CD4-positive, alpha-beta memory T cell (primary cell): ENCODE measurements at places on chromosomes 2 and 18.
A peak's percentile ranks its signal among the peaks of the same experiment; 100 is the strongest.

- no peak for DNase-seq
Observed at GRCh38 chr2:18971628-18972027, 382.3 kb upstream of the NT5C1B start.

GRCh38 chr2:238906936-238907716 is 59.2 kb downstream of the TWIST2 start:
- DNase-seq: no peak

DNA sequence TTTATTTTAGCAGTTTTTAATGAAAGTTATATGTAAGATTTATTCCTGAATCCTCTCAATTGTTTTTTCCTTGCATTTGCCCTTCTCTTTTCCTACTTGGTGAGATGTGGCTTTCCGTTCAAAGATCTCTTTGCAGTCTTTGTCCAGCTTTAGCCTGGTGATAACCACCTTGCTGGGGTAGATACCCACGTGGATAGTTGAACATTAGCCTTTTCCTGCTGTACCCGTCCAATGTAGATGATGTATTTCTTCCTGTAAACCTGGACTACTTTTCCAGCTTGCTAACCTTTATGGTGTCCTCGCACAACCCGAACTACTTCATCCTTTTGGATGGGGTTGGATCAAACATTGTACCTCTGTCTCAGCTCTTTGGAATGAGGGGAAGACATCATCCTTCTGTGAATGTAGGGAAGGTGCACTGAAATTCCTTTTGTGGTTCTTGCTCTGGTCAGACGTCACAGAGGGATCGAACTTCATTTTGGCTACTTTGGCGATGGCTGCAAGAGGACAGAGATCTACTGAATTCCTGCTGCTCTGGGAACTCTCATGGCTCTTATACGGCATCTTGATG is 293.2 kb upstream of the EPAS1 start:
- DNase-seq: no peak

GRCh38 chr18:6158958-6159357 is 255.8 kb downstream of the L3MBTL4 start:
- no peak for DNase-seq

DNA sequence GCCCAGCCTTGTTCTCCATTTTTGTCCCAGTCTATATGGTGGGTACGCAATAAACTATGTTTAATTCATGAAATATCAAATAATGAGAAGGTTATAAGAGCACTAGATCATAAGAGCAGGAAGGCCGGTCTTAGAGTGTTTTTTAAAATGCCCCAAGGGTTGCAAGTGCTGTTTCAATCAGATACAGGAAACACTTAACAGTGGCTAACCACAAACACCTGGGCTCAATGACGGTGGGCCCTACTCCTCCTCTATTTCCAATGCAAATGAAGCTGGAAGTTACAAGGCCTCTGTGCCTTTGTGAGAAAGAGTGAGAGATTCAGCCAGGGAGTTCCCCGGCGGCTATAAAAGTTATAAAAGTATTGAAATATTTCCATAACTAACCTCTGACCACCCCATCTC is 18.9 kb upstream of the WDR33 start:
- peak; percentile 90 for DNase-seq

- DNase-seq: no peak
Observed at GRCh38 chr18:24817587-24818371, 357.3 kb downstream of the HRH4 start.

- no peak for DNase-seq
Observed at GRCh38 chr18:23877371-23877770, 137.2 kb upstream of the TTC39C start.

GRCh38 chr2:38671303-38671702 is 5.4 kb downstream of the GALM start:
- no peak for DNase-seq

- no peak for DNase-seq
Observed at GRCh38 chr18:59345556-59345955, 13.5 kb downstream of the LMAN1 start.

DNA sequence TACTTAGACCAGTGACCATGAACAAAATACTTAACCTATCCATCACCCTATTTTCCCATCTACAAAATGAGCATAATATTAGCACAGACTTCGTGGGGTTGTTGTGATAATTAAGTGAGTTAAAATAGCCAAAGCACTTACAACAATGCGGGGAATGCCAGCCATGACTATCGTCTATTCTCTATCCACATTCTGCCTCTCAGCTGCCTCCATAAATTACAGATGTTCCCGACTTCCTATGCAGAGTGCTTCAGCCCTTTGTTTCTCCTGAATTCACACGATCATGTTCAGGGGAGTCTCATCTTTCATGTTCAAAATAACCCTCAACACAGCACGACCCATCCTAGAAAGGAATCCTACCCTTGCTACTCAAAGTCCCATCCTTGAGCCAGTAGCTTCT is 211.6 kb downstream of the EN1 start:
- no peak for DNase-seq

DNA sequence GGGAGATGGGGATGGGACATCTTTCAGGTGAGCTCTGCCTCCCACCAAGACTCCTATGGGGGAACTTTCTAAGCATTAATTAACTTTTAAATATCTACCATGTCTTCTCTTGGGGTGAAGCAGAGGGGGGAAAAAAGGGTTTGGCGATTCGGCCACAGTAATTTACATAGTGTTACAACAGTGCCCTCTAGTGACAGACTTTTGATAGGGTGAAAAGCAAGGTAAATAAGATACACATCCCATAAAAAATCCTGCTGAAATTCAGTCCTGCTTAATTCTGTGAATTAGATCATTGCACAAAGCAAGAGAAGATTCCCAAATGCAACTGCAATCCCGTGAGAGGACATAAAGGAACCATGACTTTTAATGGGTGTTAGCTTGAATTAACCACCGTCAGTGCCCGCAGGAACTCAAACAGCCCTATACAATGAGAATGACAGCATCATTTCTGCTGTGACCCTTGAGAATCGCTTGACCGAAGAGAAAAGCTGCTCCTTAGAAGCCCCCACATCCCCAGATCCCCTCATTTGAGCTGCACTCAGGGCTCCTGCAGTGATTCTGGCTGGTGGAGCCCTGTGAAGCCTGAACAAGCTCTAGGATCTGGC is 32.8 kb downstream of the FAM124B start:
- DNase-seq: no peak

GRCh38 chr2:69340101-69340775 is 46.8 kb downstream of the GFPT1 start:
- no peak for DNase-seq

- DNase-seq: no peak
Observed at GRCh38 chr2:72581560-72582181, 244.2 kb downstream of the EXOC6B start.

GRCh38 chr2:219592736-219593135 is 4.9 kb upstream of the STK11IP start:
- no peak for DNase-seq

GRCh38 chr18:14944838-14945237 is 196.9 kb downstream of the ANKRD30B start:
- no peak for DNase-seq

DNA sequence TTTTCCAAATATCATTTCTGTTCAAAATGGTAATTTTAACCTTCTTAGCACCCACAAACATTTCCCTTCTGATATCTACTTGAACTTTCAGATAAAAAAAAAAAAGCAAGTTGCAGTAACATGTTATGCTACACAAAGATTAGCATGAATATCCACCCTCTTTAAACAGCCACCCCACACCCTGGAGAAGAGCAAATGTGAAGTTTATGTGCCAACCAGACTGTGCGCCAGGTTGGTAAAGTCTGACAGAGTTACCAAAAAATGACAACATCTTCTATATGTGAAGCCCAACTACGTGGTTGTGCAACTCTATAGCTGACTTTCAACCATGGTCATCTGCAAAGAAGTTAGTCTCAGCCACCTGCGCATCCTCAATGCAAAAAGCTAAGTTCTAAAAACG is 62.6 kb downstream of the BCL11A start:
- no peak for DNase-seq

GRCh38 chr2:32940316-32940997 is 6.3 kb upstream of the LTBP1 start:
- no peak for DNase-seq

GRCh38 chr18:35465329-35465728 is 32.4 kb downstream of the INO80C start:
- DNase-seq: no peak

DNA sequence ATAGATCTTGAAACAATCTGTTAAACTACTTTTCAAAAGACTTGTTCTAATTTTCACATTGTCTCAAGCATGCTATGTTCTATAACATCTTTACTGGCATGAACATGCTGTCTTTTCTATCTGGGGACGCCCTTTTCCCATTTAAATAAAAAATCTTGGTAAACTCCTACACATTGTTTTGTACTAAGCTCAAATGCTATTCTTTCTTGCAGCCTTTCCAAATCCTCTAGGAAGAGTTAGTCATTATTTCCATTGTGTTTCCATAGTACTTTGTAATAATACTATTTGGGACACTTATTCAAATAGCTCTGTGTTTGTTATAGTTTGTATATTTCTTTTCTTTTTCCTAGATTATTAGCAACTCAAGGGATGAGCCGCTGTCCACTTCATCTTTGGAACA is 828.6 kb upstream of the FSHR start:
- DNase-seq: no peak

- no peak for DNase-seq
Observed at GRCh38 chr2:131154647-131155046, 49.5 kb downstream of the PLEKHB2 start.

- DNase-seq: no peak
Observed at GRCh38 chr2:11833601-11834000, 87.2 kb downstream of the LPIN1 start.

GRCh38 chr2:148887350-148888002 is 12.4 kb downstream of the KIF5C start:
- DNase-seq: no peak

- no peak for DNase-seq
Observed at GRCh38 chr2:105610576-105611332, 134.0 kb upstream of the NCK2 start.

- no peak for DNase-seq
Observed at GRCh38 chr2:231563378-231563961, 29.2 kb upstream of the TEX44 start.

GRCh38 chr2:126756125-126756524 is 100.2 kb downstream of the GYPC start:
- DNase-seq: no peak

DNA sequence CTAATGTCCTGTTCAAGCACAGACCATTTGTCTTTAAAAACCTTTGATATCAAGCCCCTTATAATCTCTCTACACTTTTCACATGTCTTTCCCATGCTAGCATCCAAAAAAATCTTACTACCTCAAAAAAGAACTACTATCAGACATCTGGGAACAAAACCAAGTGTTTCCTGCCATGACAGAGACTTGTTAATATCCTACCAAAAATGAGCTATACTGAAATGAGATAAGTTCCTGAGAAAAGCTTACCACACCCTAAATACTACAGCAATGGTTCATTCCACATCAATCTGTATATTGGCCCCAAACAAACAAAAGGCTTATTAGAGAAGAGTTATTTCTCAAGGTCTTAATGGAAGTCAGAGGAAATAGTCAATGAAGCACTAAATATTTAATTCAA is 230.1 kb downstream of the DYM start:
- DNase-seq: no peak

GRCh38 chr2:71851094-71851750 is 296.4 kb downstream of the CYP26B1 start:
- no peak for DNase-seq

GRCh38 chr2:185245806-185246205 is 492.8 kb upstream of the FSIP2 start:
- no peak for DNase-seq

- DNase-seq: peak; percentile 31
Observed at GRCh38 chr18:54983041-54983686, 23.9 kb upstream of the CCDC68 start.

- DNase-seq: no peak
Observed at GRCh38 chr2:140869925-140870324, 1260.9 kb downstream of the LRP1B start.

DNA sequence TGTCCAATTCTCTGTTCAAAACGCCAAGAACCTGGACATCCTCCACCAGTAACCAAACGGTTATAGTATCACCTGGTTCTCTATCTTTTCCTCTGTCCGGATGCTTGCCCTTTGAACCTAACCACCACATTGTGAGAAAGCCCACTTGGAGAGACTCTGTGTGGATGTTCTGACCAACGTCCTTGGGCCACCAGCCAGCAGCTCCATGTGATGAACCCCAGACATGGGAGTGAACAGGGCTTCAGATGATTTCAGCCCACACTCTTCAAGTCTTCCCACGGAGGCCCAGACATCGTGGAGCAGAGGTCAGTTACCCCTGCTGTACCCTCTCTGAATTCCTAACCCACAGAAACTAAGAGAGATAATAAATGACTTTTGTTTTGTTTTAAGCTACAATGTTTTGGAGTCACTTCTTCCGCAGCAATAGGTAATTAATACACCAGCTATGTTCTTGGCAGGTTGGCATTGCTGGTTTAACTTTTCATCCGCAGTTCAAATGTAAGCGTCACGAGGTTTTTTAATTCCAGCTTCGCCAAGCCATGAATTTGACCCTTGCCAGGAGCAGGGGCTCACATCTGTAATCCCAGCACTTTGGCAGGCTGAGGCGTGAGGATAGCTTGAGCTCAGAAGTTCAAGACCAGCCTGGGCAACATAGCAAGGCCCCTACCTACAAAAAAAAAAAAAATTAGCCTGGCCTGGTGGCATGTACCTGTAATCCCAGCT is 36.1 kb upstream of the ZNF532 start:
- no peak for DNase-seq

DNA sequence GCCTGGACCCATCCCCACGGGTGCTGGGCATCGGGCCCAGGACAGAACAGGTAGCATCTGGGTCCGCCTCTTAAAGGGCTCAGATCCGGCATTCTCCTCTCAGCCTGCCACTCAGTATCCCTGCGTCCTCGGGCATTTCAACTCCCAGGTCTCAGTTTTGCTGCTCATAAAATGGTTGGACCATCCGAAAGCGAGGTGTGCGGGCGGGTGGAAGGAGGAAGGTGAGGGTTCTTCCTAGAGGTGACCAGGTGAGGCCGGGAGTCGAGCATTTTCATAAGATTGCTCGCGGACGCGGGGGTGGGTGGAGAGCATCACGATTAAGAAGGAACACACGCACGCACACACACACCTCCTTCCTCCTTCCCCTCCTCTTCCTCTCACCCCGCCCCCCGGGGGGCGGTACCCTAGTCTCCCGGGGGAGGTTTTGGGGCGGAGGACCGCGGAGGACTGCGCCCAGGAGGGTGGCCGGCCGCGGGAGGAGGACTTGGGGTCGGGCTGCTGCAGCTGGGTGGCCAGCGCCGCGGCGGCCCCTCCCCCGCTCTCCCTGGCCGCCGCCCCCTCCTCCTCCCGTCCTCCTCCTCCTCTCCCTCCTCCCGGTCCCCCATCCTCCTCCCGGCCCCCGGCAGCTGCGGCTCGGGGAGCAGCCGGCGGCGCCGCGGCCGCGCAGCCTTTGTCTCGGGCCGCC is 97.9 kb upstream of the GPR45 start:
- DNase-seq: no peak

GRCh38 chr2:240338274-240338673 is 97.2 kb upstream of the GPC1 start:
- no peak for DNase-seq

GRCh38 chr2:64995041-64995440 is 5.8 kb downstream of the SLC1A4 start:
- DNase-seq: no peak

DNA sequence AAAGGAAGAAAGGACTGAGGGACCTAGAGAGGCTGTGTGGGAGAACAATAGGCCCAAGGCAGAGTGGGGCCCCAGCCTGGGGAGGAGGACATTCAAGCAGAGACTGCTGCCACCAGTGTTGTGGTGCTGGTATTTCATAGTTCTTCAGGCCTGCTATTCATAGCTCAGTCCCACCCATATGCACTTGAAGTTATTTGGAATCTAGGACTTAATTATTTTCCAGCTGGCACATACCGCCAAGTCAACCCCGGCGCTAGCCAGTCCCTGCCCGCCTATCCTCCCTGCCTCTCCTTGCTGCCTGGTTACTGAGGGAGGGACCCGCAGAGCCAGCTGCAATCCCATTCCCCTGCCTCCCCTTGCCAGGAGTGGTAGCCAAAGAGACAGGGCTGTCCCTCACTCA is 141.2 kb downstream of the CABLES1 start:
- DNase-seq: no peak
